ENCODE measurements at places on chromosomes 1 and 21.

DNA sequence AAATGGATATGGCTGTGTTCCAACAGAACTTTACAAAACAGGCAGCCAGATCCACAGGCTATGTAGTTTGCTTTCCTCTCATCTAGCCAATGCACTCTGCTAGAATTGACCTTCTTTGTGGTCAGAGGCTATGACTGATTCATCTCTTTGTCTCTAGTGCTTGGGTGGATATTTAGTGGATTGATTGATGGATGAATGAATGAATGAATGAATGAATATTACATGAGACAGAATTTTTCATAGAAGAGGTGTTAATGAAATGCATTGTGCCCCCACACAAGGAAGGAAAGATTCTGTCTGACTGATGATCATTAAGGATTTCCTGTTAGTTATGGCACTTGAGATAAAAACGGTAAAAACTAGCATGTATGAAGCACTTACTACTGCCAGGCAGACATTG is 50.5 kb upstream of the ZYG11A start:
- no peak for DNase-seq

GRCh38 chr1:8816831-8817411 is 519 bp downstream of the RERE start:
- DNase-seq: no peak

DNA sequence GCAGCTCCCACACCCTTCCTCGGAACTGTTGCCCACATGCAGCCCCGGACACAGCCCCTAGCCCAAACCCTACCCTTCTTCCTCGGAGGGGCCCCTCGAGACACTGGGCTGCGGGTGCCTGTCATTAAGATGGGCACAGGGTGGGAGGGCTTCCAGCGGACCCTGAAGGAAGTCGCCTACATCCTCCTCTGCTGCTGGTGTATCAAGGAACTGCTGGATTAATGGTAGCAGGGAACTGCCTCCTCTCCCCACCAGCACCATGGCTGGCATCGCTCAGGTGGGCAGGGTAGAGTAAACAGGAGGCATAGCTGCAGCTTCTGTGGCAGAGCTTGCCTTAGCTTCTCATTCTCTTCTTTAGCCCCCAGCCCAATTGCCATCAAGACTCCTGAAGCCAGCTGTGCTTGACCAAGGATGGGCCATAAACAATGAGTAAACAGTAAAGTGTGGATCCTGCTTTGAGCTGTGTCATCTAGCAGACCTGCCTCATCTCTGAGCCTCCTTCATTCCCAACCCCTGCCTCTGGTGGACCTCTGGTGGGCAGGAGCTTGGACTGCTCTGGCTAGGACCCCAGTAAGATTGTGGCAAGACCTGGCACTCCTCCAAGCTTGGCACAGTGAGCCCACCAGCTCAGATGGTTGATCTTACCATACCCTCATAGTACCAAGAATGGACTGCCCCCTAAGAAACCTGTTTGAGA is at the start of gene LENEP:
Gene LENEP (plus strand): TSS at position 15 of the 697 bp plus-strand sequence. CDS start 22 bp downstream, at position 37.
- DNase-seq: no peak

GRCh38 chr1:1194723-1195122 is 11.7 kb downstream of the TNFRSF18 start:
- no peak for DNase-seq

GRCh38 chr1:219113261-219113660 is 60.4 kb upstream of the LYPLAL1 start:
- DNase-seq: no peak

GRCh38 chr1:164560556-164560955 is 1.6 kb downstream of the PBX1 start:
- no peak for DNase-seq

DNA sequence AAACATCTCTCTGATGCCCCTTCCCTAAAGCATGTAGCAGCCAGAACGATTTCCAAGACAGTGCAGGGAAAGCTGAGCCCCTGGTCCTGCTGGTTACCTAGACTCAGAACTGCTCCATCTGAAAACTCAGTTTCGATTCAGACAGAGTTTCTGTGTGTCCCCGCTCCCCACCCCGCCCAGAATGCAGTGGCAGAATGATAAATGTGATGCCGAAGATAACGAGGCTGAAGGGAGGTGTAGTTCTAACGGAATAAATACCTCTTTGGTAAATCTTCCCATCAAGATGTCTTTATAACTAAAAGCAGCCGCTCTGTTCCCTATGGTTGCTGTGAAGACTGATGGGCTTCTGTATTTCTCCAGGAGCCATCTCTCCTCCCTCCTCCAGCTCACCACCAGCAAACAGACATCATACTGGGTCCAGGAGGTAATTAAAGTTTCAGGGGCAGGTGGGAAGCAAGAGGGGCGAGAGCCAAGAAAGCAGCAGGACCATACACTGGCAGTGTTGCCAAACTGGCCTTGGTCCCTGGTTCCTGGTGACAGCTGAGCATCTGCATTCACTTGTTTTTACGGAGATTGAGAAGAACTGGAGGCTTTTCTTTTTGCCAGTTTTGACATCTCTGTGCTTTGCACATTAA is 76.9 kb downstream of the DDX20 start:
- DNase-seq: no peak

DNA sequence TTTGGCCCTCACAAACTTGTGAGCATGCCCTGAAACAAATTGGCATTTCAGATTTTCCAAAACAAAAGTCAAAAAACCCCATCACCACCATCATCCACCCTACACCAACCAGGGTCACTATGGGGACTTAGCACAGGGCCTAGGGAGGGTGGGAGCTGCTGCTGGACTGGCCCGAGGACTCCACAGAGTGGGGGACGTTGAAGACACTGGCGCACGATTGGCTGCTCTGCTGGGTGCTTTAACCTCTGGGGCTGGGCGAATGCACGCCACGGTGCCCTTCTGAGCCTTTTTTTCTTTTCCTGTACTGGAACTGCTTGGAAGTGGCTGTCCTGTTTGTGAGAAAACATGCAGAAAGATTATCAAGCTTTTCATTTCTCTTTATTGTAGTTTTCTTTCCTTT is 92.8 kb downstream of the CD247 start:
- no peak for DNase-seq

- DNase-seq: no peak
These were observed 248.7 kb upstream of the DAB1 start for GRCh38 chr1:57672346-57673140.

DNA sequence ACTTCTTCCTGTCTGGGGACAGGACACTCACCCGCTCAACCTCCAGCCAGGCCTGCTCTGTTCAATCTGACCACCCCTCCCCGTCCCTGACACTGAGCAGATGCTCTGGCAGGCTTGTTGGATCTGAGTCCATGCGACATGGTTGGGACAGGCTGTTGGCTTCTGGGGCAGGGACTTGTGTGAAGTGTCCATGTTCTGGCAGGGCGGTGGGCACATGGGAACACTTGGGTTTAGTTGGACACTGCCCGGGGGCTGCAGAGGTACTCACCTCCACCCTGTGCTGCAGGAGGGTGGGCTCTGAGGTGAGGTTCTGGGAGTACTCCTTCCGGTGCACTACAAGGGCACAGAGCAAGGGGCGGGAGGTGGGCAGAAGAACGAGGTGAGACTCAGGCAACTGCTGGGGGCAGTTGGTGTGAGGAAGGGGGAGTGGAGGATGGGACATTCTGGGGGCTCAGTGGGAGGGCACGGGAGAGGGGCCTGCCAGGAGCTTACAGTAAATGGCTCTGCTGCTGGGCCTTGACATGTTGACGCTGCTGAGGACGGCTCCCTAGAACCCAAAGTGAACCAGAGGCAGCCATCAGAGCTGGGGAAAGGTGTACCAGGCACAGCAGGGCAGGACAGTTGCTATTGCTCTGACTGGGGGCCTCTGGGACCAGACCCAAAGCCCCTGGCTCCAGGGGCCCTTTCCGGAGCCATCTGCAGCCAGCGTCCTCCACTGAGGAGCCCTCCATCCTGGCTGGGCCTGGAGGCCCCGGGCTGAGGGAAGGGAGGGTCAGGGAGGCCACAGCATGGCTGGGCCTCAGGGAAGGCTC is 2.3 kb downstream of the EPS8L3 start:
- no peak for DNase-seq

DNA sequence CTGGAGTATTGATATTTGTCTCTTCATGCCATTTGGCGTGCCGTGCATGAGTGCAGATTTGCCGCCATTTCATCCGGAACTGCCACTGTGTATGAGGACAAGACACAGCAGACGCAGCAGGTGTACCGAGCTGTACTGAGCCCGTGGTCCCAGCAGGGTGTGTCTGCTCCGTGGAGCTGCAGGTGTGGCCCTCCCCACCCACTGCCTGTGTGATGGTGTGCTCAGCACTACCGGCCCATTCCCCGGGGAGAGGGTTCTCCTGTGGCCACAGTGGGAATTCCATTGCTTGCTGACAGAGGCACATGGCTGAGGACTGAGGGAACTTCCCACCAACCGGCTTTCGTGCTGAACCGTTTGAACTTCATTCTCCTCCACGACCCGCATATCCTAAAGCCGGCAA is 34.3 kb upstream of the COL6A1 start:
- DNase-seq: no peak

GRCh38 chr21:28937737-28938136 is 54.9 kb downstream of the LTN1 start:
- no peak for DNase-seq

GRCh38 chr21:35226328-35226727 is 177.2 kb upstream of the RUNX1 start:
- no peak for DNase-seq

DNA sequence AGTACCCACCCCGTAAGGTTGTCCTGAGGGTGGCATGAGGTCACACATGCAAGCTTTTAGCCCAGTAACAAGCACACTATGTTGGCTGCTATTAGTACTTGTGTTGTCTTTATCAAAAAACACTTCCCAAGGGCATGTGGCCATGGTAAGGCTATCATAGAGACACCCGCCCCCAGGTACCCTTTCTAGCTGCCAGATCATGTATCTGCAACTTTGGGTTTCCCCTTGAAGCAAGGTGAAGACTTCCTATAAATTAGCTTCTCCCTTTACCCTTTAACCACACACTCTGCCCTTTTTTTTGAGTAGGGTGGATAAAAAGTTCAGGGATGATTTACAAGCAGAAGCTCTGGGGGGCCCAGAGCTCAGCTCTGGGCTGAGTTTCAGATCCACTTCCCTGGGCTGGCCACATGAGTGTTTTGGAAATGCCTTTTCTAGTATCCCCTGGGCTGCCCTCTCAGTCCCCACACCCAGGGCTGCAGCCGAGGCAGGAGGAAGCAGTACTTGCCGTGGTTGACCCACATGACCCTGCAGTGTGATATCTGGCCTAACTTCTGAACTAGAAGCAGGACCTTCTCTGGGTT is 2.0 kb downstream of the ZDHHC18 start:
- DNase-seq: no peak
